ENCODE measurements at places on chromosomes 13 and 19. TPM values are rescaled to one million over a fixed set of nuclear protein-coding genes. Genes with fewer than 3 reads are reported as not detected.

GALP gene
- not detected for total RNA-seq

GRCh38 chr19:51089786-51090185, 7.1 kb upstream of the KLK14 start:
- DNase-seq, result no peak

- DNase-seq, result no peak
Measured at GRCh38 chr19:37763488-37763887, 15.9 kb downstream of the ZNF573 start.

FCAR gene
- not detected for total RNA-seq

HIPK4 gene
- not detected for total RNA-seq

DNA sequence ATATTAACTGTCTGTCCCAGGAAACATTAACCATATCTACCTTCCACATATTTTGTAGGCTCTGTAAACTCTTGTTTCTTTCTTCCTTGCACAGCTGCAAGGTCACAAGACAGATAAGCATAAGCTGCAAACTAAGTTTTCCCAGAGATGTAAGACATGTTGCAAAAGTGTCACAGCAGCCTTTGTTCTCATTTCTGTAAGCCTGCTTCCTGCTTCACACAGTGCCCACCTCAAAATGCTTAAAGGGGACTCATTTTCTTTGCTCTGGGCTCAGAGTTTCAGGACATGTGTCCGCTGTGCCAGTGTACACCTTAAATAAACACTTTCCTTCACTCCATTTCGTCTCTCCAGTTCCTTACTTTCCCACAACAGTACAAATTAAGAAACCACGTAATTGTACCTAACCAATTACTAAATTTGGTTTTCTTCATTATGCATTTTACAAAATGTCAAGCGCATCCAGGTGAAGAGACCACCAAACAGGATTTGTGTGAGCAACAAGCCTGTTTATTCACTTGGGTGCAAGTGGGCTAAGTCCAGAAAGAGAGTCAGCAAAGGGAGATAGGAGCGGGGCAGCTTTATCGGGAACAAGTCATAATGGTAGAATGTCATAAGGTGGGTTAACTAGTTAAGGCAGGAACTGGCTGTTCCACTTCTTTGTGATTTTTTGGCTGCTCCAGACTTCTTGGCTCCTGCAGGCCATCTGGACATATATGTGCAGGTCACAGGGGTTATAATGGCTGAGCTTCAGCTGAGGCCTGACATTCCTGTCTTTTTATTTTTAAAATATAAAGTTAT, 12.7 kb upstream of the ZNF431 start:
- DNase-seq, result peak; percentile 38

GRCh38 chr19:4678881-4679790, 9.0 kb upstream of the MYDGF start:
- no peak for DNase-seq

DNA sequence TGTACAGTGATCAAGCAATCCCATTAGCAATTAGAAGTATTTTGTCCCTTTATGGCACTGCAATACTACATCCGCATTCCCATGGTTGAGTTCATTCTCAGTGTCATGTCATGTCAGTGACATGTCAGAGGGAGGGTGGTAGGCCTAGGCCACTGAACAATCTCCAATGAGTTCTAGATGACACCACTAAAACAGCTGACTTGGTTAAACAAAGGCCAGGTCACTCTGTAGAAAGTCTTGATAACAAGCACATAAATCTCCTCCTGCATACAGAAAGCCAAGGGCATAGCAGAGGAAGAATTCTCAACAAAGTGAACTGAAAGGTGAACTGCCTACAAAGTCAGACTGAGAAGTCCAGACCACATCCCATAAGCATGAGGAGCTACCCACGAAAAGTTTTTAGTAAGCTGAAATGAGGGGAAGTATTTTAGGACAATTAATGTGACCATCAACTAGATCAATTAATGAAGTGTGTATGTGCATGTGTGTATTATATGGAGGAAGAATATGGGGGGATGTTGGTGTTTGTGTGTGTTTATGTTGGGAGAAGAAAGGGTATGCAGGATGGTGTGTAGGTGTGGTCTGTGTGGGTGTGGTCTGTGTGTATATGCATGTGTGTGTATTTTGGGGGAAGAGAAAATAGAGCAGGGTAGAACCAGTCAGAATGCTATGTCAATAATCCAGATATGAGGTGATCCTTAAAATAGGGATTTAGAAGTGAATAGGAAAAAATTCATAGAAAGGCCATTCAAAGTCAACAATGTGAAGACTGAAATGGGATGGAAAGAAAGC, 67.7 kb downstream of the TBC1D4 start:
- peak; percentile 32 for DNase-seq

- peak; percentile 87 for DNase-seq
Measured at GRCh38 chr19:35216833-35217648, 11.5 kb downstream of the FAM187B start.

DNA sequence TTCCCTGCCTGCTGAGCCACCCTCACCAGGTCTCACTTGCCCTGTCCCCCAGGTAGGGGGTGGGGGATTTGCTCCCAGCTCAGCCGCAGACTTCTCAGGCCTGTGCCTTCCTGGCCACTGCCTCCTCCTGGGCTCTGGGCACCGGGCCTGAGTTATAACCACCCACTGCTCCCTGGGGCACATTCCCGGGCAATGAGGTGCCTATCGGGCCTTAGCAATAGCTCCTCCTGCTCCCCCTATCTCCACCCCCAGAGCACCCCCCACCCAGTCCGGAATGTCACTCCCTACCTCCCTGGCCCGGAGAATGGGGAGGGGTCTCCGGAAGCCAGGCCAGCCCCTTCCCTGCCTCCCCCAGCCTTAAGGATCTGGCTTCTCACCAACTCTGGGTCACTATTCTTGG, at the start of gene KLK5:
TSS of gene KLK5 (minus strand) at position 129 of the 400 bp plus-strand sequence. CDS start 381 bp downstream, outside the sequence.
- no peak for DNase-seq

- DNase-seq, result no peak
Measured at GRCh38 chr19:41029524-41030432, 38.7 kb downstream of the CYP2B6 start.

JSRP1 gene
- total RNA-seq, result 0.91 TPM

ZNF575 gene
- 2.4 TPM for total RNA-seq

- DNase-seq, result no peak
Measured at GRCh38 chr13:113762075-113762474, 3.0 kb downstream of the TMEM255B start.

DNA sequence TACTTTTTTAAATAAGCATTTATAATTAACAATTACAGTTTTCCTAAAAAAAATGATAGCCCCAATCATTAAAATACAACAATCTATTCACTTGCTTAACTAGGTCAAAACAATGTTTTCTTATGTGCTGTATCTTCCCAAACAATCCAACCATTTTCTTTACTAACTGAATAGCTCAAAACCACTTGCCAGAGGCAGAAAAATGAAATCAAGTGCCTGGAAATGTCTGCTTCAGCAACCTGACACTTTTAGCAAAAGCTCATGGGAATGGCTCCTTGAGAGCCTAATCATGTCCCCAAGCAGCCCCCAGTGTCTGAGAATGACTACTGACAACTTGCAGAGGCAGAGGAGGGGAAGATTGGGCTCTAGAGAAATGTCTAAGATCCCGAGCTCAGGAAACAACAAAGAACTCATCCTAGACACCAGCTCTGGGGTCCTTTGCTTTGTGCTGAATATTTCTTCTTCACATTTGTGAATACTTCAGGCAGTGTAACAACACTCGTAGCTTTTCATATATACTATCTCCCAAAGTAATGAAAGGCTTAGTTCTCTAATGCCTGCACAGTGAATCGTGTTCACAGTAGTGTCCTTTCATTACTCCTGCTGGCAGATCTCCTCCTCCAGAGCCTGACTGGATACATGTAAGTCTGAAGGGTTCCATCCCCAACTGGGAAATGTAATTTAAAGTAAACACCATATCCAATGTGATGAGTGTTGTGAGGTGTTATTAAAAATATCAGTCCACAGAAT, 280.0 kb downstream of the LHFPL6 start:
- no peak for DNase-seq

MED29 gene
- total RNA-seq, result 38.7 TPM

DNA sequence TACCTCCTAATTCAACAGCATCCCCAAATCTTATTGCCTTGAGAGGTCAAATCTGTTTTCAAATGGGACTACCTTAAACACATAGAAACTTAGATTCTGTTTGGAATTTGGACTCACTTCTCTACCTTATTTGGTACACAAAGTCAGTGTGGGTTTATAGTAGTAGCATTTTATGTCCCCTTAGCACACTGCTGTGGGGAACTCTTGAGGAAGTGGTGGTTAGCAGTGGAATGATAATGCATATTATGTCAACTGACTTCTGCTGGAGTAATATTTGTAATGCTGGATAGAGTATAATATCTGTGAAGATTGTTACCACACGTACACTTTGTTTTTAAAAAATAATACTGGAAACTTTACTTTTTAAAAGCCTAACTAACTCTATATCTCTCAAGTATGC, 386.3 kb downstream of the NDFIP2 start:
- no peak for DNase-seq

DNA sequence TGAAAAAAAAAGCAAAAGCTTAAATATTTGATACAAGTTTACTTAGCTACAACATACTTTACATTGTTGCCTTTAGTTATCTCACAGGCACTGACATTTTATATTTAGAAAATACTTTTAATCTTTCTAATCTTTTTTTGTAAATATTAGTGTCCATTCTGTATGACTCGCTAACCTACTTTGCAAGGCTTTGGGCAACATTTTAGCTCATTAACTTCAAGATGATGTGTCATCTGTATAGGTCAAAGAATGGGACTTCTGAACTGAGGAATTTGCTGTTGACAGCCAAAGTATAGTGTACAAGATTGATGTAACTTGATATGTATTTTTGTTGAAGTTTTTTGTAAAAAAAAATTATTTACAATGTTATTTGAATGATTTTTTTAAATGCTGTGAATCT, 2.7 kb upstream of the C1QTNF9 start:
- no peak for DNase-seq

DNA sequence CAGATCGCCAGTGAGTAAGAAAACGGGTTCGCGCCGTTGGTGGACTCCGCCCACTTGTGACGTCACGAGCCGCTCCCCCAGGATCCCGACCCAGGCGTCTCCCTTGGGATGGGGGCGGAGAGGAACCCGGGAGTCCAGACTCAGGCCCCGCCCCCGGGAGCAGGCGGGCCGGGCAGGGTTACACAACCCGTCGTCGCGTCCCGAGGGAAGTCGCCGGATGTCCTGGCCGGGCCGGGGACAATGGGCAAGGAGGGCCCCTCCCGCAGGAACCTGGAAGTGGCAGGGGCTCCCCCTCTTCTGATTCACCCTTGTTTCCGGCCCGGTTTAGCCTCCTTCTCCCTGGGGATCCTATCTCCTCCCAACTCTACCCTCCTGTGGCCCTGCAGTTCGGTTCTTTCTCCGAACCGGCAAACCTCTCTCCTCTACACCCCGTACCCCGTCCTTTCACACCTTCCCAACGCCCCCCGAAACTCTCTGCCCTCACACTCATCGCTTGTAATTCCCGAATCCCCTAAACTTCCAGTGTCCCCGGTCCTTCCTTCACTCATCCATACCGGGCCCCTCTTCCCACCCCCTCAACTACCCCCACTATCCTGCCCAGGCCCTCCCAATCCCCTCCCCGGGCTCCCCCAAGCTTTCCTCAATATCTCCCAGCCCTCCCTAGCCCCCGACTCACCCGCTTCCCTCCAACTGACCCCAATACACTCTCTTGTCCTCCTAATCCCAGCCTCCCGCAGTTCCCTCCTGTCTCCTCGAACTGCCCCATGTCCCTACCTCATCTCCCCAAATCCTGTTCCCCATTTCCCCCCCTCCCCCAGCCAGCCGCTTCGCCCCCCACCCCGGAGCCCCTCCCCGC, 20.0 kb upstream of the ERCC1 start:
- peak; percentile 86 for DNase-seq

STOML3 gene
- total RNA-seq, result not detected

- DNase-seq, result no peak
Measured at GRCh38 chr13:31409678-31410356, 210.0 kb downstream of the B3GLCT start.

- DNase-seq, result no peak
Measured at GRCh38 chr19:15199661-15200552, 888 bp downstream of the NOTCH3 start.

DNA sequence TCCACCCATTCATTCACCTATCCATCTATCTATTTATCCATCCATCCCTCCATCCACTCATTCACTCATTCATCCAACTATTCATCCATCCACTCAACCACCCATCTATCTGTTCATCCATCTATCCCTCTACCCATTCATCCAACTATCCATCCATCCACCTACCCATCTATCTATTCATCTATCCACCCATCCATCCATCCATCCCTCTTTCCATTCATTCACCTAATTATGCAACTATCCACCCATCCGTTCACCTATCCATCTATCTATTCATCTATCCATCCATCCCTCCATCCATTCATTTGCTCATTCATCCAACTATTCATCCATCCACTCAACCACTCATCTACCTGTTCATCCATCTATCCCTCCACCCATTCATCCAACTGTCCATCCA, 54.5 kb downstream of the UNC13A start:
- no peak for DNase-seq

- DNase-seq, result no peak
Measured at GRCh38 chr19:48496959-48497727, 14.5 kb downstream of the LMTK3 start.

GRCh38 chr19:48735031-48735615, 5.3 kb downstream of the RASIP1 start:
- no peak for DNase-seq

DNA sequence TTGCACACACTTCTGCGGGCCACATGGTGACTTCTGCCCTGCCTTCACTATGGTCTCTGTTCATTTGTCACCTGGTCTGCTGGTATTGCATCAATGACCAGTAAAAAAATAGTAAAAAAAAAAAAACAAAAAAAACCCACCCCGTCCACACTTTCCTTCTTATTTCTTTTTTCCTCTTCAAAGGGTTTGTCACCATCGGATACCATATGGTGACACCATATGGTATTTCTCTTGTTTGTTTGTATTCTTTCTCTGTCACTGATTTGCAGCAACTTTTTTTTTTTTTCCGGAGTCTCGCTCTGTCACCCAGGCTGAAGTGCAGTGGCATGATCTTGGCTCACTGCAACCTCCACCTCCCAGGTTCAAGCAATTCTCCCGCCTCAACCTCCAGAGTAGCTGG, 26.2 kb upstream of the OR7C2 start:
- DNase-seq, result no peak

PKN1 gene
- total RNA-seq, result 172 TPM

DNA sequence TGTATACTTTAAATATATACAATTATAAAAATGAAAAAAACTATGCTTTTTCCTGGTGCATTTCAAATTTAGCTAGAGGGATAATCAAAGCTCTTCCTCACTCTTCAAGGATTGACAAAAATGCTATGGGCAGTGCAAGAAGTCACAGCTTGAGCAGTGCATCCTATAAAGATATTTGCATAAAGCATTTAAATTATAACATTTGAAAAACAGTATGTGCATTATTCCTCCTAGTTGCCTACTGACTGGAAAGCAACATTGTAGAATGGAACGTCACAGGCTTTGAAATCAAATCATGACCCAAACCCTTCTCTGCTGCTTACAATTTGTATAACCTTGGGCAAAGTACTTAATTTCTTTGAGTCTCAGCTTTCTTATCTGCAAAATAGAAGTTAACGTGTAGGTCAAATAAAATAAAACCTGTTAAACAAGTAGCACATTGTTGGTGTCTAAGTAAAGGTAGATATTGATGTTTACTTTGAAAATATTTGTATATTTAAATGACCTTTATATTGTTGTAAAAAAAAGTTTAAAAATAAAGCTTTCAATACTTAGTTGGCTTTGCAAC, 9.2 kb upstream of the KLHL1 start:
- no peak for DNase-seq

PSG1 gene
- total RNA-seq, result not detected

MIR17HG gene
- total RNA-seq, result 52.9 TPM
